GDM1 (cell line): ENCODE measurements at places on chromosomes 3 and 15.

- no peak for DNase-seq
Observed at GRCh38 chr3:153274561-153274960, 112.5 kb downstream of the RAP2B start.

DNA sequence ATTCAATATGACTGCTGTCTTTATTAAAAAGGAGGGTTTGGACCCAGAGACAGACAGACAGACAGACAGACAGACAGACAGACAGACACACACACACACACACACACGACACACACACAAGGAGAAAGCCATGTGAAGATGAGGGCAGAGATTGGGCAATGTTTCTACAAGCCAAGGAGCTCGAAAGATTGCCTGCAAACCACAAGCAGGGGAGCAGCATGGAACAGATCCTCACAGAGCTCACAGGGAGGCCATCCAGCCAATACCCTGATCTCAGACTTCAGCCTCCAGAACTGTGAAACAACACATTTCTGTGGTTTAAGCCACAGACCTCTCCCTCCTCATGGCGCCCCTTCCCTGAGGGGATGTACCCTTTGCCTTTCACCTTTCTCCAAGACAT is 35.8 kb upstream of the ABHD2 start:
- DNase-seq: peak; percentile 25

DNA sequence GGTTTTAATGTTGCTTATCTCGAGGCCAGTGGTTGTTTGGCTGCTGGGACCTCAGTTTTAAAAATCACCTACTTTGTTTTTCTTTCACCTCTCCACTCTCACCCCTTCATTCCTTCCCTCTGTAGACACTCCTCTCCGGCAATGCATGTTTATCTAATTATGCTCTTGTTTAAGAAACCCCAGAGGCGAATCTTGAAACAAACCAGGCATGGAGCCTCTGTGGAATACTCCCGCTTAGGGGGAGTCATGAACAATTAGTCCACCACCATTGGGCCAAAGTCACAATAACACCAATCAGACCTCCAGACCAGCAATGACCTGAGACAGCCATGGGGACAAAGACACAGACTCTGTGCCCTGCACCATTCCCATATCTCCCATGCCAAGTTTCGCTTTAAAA is 53.3 kb downstream of the EFCAB12 start:
- DNase-seq: no peak

GRCh38 chr3:64489361-64490044 is 198.3 kb downstream of the ADAMTS9 start:
- no peak for DNase-seq

DNA sequence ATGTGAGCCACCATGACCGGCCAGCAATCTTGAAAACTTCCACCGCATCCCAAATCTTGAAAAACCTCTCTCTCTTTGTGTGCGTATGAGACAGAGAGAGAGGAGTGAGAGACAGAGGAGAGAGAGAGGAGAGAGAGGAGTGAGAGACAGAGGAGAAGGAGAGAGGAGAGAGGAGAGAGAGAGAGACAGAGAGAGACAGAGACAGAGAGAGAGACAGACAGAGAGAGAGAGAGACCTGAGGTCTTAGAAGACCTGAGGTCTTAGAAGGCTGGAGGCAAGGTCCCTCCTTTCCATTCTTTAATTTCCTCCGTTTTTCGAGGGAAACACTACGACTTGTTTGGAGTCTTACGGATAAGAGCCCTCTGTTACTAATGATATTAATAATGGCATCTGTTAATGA is 39.5 kb downstream of the TMEM40 start:
- DNase-seq: no peak

- peak; percentile 46 for DNase-seq
Observed at GRCh38 chr15:39624806-39625205, 43.9 kb downstream of the THBS1 start.

DNA sequence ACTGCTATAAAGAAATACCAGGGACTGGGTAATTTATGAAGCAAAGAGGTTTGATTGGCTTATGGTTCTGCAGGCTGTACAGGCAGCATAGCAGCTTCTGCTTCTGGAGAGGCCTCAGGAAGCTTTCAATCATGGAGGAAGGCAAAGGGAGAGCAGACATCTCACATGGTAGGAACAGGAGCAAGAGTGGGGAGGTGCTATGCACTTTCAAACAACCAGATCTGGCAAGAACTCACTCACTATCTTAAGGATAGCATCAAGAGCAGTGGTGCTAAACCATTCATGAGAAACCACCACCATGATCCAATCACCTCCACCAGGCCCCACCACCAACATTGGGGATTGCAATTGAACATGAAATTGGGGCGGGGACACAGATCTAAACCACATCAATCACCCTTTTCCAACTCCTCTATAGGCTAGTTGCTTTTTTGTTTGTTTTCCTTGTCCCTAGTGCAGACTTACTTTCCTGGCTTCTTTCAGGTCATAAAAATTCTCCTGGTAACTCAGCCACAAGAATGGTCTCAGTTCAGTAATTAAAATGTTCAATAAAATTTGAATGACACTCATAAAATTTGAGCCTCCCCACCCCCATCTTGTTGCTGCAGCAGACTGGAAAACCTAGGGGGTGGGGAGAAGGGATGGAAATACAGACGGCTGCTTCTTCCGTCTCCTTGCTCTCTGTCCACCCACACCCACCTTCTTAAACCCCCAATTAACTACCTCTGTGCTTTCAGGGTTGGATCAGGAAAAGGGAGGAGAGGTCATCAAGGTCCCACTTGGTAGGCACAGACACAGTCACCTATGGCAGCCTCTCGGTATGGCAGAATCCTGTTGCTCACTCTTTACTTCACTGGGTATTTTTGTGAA is 16.3 kb upstream of the TIPARP start:
- no peak for DNase-seq

- DNase-seq: no peak
Observed at GRCh38 chr3:56782906-56783305, 18.8 kb downstream of the ARHGEF3 start.

DNA sequence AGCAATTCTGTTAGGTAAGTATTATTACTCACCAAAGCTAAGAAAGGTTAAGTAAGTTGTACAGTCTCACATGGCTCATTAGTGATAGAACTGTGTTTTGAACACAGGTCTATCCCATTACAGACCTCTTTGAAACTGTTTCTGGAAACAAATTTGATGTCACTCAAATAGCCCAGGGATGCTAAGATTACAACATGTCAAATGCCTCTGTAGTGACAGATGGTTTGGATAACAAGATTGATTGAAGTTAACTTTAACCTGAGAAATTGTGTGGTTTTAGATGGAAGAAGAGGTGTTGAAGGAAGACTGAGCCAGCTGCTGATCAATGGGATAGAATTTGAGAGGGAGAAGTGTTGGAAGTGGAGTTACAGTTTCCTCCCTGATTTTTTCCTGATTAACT is 72.5 kb downstream of the SYN2 start:
- no peak for DNase-seq

- no peak for DNase-seq
Observed at GRCh38 chr3:64349551-64349950, 124.3 kb upstream of the PRICKLE2 start.

- no peak for DNase-seq
Observed at GRCh38 chr3:117226932-117227331, 517.4 kb downstream of the TUSC7 start.

- no peak for DNase-seq
Observed at GRCh38 chr15:63322541-63322940, 45.1 kb downstream of the APH1B start.

GRCh38 chr3:172616031-172616461 is 92.8 kb upstream of the TNFSF10 start:
- no peak for DNase-seq

DNA sequence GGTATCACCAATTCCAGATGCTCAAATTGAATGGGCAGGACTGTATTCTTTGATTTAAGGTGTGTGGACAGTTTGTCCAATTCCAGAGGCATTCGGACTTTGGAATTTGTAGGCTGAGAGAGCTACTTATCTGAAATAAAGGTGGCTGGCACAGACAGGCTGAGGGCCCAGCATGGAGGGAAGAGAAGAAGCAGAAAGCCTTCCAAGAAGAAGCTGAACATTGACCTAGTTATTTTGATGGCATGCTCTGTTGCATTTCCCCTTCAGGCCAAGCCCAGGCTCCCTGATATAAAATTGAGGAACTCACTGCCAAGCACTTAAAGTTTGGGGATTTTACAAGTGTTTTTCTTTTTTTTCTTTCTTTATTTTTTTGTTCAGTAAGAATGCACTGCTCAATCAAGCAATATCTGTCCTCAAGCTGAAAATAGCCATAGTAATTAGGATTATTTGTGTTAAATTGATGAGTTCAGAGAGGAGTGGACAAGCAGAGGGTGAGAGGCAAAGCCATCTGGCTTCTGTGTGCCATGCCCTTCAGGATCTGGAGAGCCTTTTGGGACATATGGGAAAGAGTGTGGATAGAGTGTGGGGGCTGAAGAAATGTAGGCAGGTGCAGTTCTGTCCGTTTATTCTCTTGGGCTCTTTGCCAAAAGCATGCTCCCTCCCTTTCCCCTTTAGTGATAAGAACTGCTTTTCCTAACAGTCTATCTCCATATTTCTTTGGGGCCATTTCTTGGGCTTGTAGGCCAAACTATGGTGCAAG is 148.9 kb downstream of the OXSM start:
- no peak for DNase-seq

DNA sequence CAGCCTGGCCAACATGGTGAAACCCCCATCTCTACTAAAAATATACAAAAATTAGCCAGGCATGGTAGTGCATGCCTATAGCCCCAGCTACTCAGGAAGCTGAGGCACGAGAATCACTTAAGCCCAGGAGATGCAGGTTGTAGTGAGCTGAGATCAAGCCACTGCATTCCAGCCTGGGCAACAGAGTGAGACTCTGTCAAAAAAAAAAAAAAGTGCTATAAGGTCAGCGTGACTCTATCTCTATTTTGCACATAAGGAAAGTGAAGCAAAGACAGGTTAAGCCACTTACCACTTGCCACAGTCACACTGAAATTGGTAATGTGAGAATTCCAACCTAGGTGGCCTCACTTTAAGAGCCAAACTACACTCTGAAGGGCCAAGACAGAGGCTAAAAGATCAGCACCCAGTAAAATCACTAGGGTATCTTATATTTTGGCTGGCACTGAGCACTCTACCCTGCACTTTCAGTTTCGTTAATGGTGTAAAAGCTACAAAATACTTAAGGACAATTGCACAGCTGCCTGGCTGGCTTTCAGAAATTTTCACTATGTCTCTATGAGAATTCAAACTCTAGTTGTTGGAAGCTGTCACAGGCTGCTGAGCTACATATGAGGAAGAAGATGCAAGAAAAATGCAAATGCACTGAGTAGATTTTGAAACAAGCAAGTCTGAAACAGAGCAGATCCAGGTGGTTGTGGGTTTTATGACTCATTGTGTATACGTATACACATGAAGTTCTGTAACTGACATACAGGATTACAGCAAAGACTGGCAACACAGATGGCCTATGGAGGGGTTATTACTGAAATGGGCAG is 32.7 kb downstream of the TRANK1 start:
- peak; percentile 30 for DNase-seq

DNA sequence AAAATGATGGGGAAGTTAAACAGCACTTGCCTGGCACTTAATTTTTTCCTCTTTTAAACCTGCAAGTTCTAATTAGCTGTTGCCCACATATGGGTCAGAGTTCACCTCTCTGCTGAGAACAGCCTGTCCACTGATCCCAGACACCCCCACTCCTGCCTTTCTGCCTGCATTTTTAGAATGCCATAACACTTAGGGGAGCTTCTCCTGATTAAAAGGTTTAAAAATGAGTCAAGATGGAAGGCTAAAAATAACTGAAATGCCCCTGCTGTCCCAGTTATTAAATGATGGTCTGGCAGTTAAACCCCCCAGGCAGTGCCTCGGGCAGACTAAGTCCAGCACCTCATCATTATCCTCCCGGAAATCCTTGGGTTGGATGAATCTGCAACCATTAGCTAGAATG is 913.6 kb upstream of the ARPP21 start:
- no peak for DNase-seq

- DNase-seq: no peak
Observed at GRCh38 chr15:31202953-31203352, 101.4 kb upstream of the TRPM1 start.

DNA sequence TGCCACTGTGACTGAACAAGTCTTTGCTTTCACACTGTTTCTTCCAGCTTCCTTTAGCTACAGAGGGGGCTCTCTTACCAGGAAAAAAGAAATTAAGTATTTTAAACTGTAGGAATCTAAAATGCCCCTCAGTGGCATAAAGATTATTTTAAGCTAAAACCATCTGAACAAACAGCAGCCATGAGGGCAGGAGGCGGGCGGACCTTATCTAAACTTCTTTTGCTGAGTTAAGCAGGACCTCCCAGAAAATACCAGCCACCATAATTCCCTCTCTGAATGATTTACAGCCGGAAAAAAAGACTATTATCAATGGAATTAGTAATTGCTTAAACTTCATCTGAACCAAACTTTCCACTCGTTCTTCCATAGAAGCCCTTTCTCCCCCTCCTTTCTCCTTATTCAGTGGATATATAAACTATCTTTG is 5.2 kb upstream of the TOPAZ1 start:
- no peak for DNase-seq

- no peak for DNase-seq
Observed at GRCh38 chr15:57215881-57216280, 160.4 kb upstream of the CGNL1 start.

- DNase-seq: no peak
Observed at GRCh38 chr3:3082234-3082924, 27.8 kb downstream of the IL5RA start.

DNA sequence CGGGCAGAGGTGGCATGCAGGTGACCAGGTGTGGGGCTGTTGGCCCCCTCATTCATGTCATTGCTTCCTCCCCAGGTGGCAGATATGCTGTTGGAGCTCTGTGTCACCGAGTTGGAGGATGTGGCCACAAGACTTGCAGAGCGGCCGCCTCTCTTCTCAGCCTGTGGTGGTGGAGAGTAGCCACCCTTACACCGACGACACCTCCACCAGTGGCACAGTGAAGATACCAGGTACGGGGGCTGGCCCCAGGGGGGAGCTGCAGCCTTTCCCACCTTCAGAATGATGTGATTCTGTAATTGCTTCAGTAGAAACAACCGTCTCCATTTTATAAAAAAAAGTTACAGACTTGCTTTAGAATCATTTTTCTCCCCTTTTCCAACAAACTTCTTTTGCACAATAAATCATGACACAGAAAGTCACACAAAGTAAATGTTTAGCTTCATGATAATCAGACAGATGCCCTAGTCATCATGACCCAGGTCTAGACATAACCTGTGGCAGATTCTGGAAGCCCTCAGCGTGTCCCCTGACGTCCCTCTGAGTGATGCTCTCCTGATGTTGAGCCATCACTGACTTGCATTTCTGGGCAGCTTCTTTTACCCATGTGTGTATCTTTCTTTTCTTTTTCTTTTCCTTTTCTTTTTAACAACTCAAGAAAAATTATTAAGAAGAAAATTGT is 76.0 kb upstream of the FAN1 start:
- DNase-seq: no peak
